ENCODE measurements at places on chromosomes 3 and 15.

- DNase-seq = no peak
Observed at GRCh38 chr3:143280984-143281383, 161.4 kb downstream of the CHST2 start.

DNA sequence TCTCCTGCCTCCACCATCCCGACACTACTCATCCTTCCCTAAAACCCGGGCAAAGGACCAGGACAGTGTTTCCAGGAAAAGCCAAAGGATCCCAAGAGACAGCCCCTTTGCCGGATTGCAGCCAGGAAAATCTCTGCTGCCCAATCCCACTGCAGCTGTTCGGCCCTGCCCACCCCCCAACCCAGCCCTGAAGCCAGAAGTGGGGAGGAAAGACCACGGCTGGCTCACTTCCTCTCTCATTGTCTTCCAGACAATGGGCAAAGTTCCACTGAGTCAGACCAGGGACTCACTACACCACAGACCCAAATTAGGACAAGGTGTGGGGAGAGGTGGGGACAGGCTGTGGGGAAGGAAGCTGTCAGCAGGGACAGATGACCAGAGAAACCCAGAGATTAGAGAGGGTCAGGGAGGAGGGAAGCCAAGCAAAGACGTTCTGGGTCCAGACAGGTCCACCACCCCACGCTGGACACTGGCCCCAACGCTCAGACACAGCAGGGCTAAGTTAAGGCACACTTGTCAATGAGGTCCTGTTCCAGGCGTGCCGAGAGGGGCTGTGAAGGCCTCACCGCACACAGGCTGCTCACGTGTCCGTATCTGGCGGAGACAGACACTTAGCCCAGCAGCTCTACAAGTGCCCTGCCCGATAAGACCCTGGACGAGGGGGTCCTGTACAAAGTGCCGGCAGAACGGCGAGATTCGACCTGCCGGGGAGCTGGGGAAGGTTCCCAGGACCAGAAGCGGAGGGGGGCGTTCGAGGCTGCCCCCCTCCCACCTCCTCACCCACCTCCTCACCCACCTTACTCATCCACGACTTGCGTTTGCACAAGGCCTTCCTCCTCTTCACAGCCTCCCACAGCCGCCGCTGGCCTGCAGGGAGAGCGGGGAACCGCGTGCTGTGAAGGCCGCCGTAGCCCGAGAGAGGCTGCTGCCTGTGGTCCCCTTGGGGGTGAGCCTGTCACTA lies 21.9 kb downstream of the TNK2 start:
- no peak for DNase-seq

- no peak for DNase-seq
Observed at GRCh38 chr3:189771842-189772450, 140.8 kb downstream of the TP63 start.

GRCh38 chr3:69121950-69122349 lies 445 bp downstream of the LMOD3 start:
- DNase-seq = no peak

DNA sequence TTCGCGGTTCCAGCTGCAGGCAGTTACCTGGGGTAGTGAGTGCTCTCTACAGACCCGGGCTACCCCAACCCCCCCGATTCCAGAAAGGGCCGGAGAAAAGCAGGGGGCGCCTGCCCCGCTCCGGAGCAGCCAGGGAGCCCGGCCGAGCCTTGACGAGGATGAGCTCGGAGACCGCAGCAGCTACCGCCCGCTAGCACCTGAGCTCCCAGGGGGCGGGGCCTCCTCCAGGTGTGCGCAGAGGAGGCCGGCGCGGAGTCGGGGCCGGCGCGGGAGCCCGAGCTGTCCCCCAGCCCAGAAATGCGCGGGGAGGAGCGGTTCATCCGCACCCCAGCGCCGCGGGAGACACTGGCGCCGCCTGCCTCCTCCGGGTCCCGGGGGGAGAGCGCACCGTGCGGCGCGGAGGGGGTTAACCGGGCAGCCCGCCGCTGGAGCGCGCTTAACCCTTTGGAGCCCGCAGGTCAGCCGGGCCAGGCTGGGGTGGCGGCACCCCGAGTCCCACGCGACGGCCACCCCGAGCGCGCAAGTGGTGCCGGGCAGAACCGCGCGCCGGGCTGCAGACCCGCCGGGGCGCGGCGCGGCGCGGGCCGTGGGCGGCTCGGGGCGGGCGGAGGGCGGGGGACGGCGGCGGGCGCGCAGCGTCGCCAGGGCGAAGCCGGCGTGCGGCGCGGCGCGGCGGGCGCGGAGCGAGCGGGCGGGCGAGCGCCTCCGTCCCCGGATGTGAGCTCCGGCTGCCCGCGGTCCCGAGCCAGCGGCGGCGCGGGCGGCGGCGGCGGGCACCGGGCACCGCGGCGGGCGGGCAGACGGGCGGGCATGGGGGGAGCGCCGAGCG lies at the start of gene CACNA1D:
TSS of gene CACNA1D (plus strand) at position 649 of the 829 bp plus-strand sequence. CDS start 556 bp downstream, outside the sequence.
- peak; percentile 34 for DNase-seq

DNA sequence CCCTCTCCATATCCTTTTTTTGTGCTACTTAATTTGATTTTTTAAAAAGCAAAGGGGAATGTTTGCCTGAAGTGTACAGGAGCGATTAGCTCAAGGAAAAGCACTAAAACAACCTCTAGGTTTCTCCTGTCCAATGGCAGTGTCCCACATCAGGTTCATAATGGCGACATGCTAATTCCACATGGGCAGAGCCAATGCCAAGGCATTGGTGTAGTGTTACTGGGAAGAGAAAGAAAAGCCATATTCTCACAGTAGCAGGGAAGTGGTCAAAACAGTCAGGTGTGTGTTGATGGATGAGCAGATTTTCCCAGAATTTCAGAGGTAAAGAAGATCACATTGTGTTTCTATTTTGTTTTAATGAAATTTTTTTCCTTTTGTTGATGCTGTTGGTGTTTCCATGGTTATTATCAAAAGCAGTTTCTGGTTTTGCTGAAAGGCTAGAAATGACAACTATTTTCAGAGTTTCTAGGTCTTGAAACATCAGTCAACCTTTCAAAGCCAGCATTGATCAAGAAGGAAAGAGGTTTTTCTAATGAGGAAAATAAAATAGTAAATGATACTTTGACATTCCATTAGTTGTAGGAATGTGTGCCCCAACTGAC lies 65.2 kb downstream of the FNDC3B start:
- DNase-seq = no peak

DNA sequence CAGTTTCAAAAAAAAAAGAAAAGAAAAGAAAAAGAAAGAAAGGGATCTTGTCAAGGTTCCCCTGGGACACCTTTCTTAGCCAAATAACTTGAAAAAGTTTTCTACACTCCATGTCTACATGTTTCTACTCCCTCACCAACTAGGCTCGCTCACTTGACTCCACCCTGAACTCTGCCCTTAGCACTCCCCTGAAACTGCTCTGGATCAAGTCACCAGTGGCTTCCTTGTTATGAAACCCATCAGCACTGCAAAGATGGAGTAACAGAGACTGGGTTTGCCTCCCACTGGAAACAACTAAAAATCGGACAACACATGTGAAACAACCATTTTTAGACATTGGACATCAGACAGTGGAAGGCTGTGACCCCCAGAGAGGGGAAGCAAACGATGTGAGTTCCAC lies 36.8 kb downstream of the TMEM40 start:
- DNase-seq = no peak

GRCh38 chr15:51750186-51750585 lies 1.2 kb upstream of the TMOD2 start:
- no peak for DNase-seq

DNA sequence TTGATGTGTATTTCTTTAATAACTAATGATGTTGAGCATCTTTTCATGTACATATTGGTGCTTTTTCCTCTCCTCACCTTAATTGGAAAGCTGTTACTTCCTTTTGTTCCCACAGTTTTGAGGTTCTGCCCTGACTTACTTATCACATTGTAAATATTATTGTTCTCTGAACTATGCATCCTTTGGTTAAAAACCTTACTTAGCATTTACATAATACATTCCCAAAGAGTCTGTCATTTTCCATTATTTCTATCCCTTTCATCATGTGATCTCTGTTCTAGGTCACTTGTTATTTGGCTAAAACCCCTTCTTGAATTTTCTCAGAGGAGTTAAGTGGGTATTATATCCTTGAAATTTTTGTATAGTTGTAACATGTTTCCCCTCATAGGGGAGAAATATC lies 33.0 kb downstream of the SLC12A6 start:
- DNase-seq = no peak

DNA sequence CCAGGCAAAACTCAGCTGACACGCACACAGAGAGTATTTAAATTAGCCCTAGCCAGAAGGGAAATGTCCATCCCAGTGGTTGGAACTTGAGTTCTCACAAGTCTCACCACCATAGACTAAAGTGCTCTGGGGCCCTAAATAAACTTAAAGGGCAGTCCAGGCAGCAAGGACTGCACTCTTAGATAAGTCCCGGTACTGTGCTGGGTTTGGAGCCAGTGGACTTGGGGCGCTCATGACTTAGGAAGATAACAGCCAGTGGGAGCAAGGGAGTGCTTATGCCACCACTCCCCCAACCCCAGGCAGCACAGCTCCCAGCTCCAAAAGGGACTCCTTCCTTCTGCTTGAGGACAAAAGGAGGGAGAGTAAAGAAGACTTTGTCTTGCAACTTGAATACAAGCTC lies 319.5 kb upstream of the GPR149 start:
- no peak for DNase-seq

DNA sequence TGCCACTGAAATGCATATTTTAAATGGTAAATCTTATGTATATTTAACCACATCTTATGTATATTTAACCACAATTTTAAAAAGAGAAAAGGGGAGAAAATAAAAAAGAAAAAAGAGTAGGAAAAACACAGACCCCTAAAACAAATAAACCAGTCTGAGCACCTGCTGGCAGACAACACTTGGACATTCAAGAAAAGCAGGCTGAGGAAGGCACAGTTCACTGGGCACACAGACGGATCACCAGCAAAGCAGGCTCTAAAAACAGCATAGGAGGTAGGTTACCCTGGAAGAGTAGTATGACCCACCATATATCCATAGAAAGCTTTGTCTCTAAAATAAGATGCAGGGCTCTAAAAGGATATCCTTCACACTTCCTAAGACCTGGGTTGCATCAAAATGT lies 27.0 kb downstream of the AAGAB start:
- no peak for DNase-seq

DNA sequence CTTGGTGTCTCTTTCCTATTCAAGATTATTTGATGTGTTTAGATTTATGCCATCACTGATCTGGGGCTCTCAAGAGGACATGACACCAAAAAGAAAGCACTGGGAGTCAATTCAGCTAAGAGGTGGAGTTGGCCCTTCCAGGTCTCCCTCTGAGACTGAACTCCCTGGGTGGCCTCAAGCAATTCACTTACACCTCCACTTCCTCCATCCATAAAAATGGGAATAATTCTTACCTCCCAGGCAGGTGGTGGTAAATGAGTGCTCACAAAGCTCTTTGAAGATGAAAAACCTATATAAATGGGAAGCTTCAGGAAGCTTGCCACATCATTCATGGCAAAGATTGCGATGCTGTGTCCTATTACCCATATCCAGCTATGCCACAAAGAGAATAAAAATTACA lies 59.2 kb upstream of the ICE2 start:
- no peak for DNase-seq

DNA sequence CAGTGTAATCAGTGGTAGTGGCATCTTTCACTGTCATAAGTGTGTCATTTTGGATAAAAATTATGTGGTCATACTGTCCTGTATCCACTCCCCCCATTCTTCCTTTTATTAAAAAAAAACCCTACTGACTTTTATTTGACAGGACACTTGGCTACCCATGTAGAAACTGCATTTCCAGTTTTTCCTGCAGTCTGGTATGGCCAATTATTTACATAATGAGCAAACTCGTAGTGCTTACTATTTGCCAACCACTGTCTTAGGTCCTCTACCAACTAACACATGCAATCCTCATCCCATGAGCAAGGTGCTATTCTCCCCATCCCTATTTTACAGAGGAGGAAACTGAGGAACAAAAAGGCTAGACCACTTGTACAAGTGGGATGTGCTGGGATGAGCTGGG lies 129.1 kb downstream of the MECOM start:
- no peak for DNase-seq

DNA sequence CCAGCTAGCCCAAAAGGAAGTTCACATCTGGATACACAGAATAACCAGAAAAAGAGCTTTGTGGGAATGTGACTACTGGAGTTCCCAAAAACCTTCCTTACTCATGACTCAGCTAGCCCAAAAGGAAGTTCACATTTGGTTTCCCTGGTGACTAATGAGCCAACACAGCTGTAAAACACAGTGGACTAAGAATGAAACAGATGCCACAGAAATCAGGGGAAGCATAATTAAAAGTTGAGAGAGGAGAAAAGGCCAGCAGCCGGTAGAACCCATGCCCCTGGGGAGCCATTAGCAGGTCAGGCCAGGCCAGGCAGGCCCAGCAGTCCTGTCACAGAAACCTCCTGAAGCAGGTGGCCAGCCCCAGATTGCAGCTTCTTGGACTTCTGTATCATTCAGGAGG lies 130.3 kb downstream of the GHSR start:
- DNase-seq = no peak

- no peak for DNase-seq
Observed at GRCh38 chr15:34665498-34666116, 82.2 kb upstream of the GOLGA8B start.

- no peak for DNase-seq
Observed at GRCh38 chr3:22835041-22835440, 368.1 kb upstream of the UBE2E2 start.

GRCh38 chr3:151002003-151002981 lies 29.8 kb upstream of the CLRN1 start:
- no peak for DNase-seq

- no peak for DNase-seq
Observed at GRCh38 chr3:50660386-50660785, 14.3 kb upstream of the DOCK3 start.

GRCh38 chr3:50530001-50530970 lies 26.9 kb upstream of the CACNA2D2 start:
- DNase-seq = no peak

- no peak for DNase-seq
Observed at GRCh38 chr15:90641581-90642463, 75.3 kb upstream of the BLM start.

- DNase-seq = no peak
Observed at GRCh38 chr15:28122038-28122949, 23.2 kb upstream of the OCA2 start.

DNA sequence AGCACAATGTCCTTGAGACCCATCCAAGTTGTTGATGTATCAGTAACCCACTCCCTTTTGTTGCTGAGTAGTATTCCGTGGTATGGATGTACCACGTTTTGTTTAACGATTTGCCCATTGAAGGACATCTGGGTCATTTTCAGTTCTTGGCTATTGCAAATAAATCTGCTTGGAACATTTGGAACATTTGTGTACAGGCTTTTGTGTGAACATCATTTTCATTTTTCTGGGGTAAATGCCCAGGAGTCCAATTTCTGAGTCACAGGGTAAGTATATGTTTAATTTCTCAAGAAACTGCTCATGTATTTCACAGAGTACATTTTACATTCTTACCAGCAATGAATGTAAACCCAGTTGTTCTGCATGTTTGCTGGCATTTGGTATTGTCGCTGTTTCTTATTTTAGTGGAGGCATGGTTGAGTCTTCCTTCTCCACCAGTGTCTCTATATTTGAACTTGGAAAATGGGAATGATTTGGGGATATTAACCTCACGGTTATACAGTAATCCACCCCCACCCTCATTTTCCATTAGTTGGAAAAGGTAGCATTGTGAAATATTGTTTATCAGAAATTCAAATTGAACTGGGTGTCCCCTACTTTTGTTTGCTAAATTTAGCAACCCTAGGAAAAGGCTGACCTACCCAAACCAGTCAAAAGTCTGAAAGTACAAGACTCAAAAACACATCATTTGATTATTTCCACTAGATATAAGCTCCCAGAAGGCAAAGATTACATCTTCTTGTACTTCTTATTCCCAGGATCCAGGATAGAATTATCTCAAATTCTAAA lies 30.8 kb downstream of the POMGNT2 start:
- DNase-seq = no peak

- DNase-seq = no peak
Observed at GRCh38 chr3:23751212-23751723, 54.5 kb upstream of the UBE2E1 start.
